Breast epithelium (tissue), 4 donors: ENCODE measurements at places on chromosomes 13 and 19. TPM values are rescaled to one million over a fixed set of nuclear protein-coding genes. Genes with fewer than 3 reads are reported as not detected.

CGB2 gene
- not detected for total RNA-seq

CKM gene
- total RNA-seq, result not detected

TYK2 gene
- total RNA-seq, result 61.6 TPM

GGN gene
- total RNA-seq, result 0.33 TPM

NLRP5 gene
- total RNA-seq, result not detected

MYO1F gene
- total RNA-seq, result 8.5 TPM

ZNF560 gene
- not detected for total RNA-seq

GADD45B gene
- total RNA-seq, result 136 TPM

KLK3 gene
- total RNA-seq, result not detected

TINCR gene
- total RNA-seq, result 1.3 TPM

ZNF229 gene
- 13.5 TPM for total RNA-seq

MADCAM1 gene
- not detected for total RNA-seq

PALM3 gene
- 2.5 TPM for total RNA-seq

SLC10A2 gene
- not detected for total RNA-seq
